Foreskin keratinocyte (primary cell): ENCODE measurements at places on chromosomes 7 and 10. TPM values are rescaled to one million over a fixed set of nuclear protein-coding genes. Genes with fewer than 3 reads are reported as not detected.

DNA sequence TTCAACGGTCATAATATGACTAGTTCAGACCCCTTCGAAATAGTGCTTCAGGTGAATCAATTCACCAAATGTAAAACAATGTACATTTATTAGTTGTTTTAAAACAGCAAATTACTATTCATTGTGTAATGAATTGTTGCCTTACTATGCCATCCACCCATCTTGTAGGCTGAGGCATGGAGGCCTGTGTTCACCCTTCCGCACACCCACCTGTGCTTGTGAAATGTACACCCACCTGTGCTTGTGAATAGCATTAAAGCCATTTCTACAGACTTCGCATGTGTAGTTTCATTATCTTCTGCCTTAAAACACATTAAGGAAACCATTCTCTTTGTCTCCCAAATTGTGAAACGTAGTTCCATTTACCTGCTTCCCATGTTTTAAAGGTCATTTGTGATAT is 16.8 kb downstream of the CLRN3 start:
- DNase-seq: no peak

GRCh38 chr10:103861505-103861904 is 6.1 kb upstream of the SH3PXD2A start:
- DNase-seq: no peak

DNA sequence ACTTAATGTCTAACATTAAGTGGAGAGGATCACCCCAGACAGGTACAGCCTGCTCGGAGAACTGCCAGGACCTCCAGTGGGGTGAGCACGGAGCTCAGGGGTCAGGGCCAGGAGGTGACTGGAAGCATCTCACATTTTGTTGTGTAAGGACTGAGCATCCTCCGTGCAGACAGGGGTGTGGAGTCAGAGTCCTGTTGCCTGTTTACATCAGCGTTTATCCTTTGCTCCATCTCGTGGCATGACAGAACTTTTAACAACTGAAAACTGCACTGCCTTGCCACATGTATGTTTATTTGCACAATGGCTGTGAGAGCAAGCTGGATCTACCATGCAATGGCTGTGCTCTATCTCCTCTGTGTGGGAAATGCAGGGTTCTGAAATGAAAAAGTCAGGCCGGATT is 175.4 kb upstream of the AKR1E2 start:
- no peak for DNase-seq

GRCh38 chr7:140611641-140612040 is 29.0 kb downstream of the DENND2A start:
- no peak for DNase-seq

- DNase-seq: peak; percentile 36
Observed at GRCh38 chr10:21707498-21707897, 173.5 kb downstream of the MLLT10 start.

GRCh38 chr7:158754746-158755444 is 50.3 kb upstream of the NCAPG2 start:
- DNase-seq: peak; percentile 53

DNA sequence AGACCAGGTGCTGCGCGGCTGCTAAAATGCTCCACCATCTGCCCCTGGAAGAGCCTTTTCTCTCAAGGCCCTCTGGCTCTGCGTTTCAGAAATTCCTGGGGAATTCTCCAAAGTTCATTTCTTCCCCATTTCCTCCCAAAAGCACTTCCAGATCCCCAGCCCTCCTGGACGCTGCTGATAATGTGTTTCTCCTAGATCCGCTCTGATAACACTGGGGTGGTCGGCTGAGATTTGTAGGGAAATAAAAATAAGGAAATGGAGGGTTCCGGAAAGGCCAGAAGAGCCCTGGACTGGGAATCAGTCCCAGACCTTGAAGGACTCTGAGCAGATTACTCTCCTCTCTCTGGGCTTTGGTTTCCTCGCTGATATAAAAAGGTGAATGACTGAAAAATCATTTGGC is 28.1 kb downstream of the COL13A1 start:
- DNase-seq: no peak

GRCh38 chr10:121188005-121188404 is 336.8 kb downstream of the WDR11 start:
- peak; percentile 33 for DNase-seq

DNA sequence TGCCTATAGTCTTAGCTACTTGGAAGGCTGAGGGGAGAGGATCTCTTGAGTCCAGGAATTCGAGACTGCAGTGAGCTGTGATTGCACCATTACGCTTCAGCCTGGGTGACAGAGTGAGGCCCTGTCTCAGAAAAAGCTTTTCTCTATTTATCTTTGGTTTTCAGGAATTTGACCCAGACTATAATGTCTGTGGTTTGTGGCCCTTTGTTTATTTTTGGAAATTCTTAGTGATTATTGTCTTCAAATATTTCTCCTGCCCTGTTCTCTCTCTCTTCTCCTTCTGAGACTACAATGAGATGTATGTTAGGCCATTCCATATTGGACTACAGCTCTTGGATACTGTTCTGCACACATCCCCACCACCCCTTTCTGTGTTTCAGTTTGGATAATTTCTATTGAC is 4.7 kb downstream of the MUC12 start:
- DNase-seq: no peak

DNA sequence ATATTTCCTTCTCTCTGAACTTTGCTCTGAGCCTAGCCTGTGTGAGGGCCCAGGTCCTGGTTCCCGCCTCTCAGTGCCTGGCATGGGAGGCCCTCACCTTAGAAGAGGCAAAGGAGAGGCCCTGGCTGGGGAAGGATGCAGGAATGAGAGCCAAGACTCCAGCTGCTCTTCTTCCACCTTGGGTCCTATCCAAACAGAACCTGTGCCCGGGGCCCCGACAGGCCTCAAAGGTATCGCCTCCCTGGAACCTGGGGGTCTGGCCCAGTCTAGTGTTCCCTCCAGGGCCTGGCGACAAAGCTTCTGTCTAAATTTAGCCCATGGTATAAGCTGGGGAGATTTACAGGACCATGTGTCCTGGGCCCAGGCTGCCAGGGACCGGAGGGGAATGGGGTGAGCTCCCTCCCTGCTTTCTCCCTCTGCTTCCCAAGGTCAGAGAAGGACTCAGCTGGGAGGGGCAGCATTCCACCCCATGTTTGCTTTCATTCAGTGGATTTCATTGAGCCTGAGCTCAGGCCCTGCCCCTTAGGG is 12.0 kb upstream of the CRHR2 start:
- DNase-seq: no peak

The CDK13 gene
- polyA plus RNA-seq: 11.0 and 13.0 TPM in 2 replicates

The GARIN1A gene
- 0.07 and 0.10 TPM in 2 replicates for polyA plus RNA-seq

The FAM180A gene
- 0.59 and 1.4 TPM in 2 replicates for polyA plus RNA-seq
